A549 treated with CORT108297 at 1 μM for 4 hours (cell line): ENCODE measurements at places on chromosomes 4 and X. TPM values are rescaled to one million over a fixed set of nuclear protein-coding genes. Genes with fewer than 3 reads are reported as not detected.

Gene SFRP2
- total RNA-seq: not detected in 5 replicates

Gene C4orf50
- total RNA-seq: not detected in 5 replicates

Gene SHROOM4
- not detected in 5 replicates for total RNA-seq

Gene SLC6A14
- total RNA-seq: not detected in 5 replicates

Gene LIMCH1
- 33.6 to 45.9 TPM (median 38.6 TPM) in 5 replicates for total RNA-seq

Gene GPR82
- total RNA-seq: not detected in 5 replicates

Gene DMD
- total RNA-seq: 0.03 to 0.06 TPM (median 0.03 TPM) in 3 of 5 replicates, not detected in the others

Gene CLDN34
- not detected in 5 replicates for total RNA-seq

Gene HSFX2
- total RNA-seq: 0.07 to 0.11 TPM in 2 of 5 replicates, not detected in the others

Gene NXF2B
- not detected in 5 replicates for total RNA-seq

Gene SORBS2
- total RNA-seq: 0.02 to 0.31 TPM (median 0.22 TPM) in 5 replicates
